ENCODE measurements at places on chromosomes 3 and 15.
A peak's percentile ranks its signal among the peaks of the same experiment; 100 is the strongest.

GRCh38 chr3:59072681-59073080, 22.9 kb upstream of the CFAP20DC start:
- DNase-seq, result no peak

GRCh38 chr3:31253782-31254181, 278.9 kb upstream of the STT3B start:
- no peak for DNase-seq

GRCh38 chr3:138440121-138440521, 5.7 kb downstream of the ESYT3 start:
- DNase-seq, result no peak

DNA sequence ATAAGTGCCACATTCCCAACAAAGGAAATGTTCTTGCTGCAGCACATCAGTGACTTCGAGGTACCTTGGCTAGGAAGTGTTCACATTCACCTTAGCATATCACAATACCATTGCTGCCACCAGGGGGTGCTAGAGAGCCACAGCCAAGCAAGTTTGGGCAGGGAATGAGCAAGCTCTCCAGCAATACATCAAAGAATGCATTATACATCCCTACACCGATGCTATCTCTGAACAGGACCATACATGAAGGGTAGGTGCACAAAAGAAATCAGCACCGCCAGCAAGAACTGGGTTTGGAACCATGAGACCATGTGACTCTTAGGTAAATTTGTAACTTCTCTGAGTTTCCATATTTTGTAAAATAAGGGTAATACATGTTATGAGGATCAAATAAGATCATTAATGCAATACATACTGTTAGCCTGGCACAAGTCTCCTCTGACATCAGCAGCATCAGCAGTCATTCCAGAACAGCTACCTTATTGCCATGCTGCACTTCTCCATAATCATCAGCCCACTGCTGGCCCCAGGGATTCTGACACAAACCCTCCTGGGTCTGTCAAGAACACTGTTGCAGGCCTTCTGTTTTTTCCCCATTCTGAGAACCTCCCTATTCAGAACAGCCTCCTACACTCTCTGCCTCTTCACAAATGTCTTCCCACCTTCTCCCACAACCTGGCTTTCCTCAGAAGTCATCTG, 37.5 kb downstream of the RYK start:
- DNase-seq, result peak; percentile 26

DNA sequence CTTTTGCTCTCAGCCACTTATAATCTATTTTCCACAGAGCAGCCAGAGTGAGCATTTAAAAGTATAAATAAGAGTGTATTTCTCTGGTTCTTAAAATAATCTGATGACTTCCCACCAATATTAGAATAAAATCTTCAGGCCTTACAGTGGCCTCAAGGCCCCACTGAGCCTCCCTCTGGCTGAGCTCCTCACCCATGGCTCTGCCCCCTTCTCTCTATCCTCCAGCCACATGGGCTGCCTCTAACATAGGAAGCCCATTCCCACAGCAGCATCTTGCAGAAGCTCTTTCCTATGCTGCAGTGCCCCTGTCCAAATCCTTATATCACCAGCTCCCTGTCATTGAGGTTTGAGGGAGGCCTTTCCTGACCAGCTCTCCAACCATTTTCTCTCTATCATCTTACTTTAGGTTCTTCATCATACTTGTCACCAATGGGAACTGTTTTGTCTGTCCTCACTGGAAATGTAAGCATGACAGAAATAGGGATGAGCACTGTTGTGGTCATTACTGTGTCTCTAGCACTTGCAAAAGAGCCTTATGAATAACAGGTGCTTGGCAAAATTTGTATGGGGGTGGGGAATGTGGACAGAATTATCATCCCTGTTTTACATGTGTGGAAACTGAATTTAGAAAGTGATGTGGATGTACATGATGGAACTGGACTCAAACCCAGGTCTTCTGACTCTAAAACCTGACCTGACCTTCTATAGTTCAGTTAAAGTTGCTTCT, 250.6 kb downstream of the NR1D2 start:
- no peak for DNase-seq

DNA sequence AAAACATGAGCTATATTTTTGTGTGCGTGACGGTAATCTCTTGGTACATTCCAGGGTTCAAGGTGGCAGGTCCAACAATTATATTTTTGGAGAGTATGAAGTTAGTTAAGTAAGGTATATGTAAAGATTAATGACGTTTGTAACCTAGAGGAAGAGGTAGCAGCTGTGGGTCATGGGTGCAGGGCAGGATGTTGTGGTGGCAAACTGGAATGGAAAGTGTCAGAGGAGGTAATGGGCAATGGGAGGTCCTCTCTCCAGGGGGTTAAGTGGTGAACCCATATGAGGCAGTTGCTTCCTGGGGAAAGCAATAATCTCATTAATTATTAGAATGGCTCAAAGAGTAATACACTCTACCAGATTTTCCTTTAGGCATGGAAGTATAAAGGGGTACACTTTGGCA, 1.0 kb upstream of the CD200R1L start:
- no peak for DNase-seq

DNA sequence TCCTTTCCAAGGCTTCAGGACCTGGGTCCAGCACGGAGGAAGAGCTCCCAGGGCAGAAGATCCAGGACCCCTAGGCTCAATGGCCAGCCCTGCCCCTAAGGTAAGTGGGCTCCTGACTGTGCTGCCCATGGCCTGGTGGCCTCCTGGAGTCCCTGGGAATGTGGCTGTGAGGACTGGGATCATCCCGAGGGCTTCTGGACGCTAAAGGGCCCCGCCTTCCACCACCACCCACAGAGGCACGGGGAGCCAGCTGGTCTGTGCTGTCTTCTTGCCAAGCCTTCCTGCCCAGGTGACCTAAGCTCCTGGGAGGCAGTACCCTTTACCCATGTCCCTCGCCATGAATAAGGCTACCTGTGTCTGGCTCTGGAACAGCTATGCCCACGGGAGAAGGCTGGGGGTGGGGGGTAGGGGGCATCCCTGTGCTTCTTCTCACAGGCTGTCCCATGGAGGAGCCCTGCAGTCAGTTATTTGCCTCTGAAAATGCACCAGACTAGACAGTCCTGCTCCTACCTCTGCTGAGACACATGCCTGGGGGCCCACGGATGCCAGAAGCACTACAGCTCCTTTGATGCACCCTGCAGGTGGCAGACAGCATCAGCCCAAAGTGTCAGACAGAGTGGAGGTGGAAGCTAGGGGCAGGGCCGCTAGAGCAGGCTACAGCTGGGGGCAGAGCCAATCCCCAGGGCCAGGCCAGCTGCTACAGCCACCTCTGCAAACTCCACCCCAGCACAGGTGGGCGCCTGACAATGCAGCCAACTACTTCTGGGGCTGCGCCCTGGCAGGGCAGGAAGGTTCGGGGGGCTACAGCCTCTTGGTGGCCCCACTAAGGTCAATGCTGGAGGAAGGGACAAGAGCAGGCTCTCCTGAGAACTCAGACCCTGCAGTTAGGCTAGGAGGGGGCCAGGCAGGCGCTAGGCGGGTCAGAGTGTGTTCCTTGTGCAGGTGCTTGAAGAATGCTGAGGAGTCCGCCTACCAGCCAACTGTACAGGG, 90.9 kb downstream of the SEC22A start:
- no peak for DNase-seq

DNA sequence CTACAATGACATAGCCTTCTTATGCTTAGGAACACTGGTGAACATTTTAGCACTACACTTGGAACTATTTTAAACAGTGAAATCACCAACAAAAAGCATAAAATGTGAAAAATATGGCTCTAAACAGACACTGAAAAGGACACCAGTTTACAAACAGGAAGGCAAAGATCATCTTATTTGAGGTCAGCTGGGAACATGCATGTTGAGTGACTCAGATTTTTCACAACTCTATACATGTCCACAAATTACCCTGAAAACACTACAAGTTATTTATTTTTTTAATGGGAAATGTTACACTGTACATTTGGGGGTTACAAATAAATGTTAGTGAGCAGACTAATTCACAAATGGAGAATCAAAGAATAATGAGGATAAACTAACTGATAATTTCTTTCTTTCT, 12.5 kb upstream of the GK5 start:
- no peak for DNase-seq
